ENCODE measurements at places on chromosomes 4 and X. TPM values are rescaled to one million over a fixed set of nuclear protein-coding genes. Genes with fewer than 3 reads are reported as not detected.

DNA sequence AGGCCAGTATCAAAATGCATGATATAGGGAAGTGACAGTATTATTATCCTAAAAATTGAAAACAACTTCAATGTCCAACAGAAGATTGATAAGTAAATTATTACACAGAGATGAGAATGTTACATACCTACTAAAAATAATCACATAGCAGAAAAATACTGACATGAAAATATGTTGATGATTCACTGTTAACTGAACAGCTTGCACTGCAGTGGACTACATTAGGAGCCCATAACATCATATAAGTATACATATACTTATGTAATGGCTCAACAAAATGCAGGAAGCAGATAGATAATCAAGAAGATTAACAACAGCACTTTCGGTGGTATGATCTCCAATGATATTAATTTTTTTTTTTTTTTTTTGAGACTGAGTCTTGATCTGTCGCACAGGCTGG is 7.1 kb downstream of the CLOCK start:
- no peak for DNase-seq

- DNase-seq: no peak
These were observed at the start of gene ADH1B for GRCh38 chr4:99321241-99322191. ADH1B (minus strand) TSS chr4:99321401; CDS start chr4:99321331, 70 bp downstream.

GRCh38 chr4:44553180-44553579 is 98.2 kb downstream of the YIPF7 start:
- DNase-seq: no peak

DNA sequence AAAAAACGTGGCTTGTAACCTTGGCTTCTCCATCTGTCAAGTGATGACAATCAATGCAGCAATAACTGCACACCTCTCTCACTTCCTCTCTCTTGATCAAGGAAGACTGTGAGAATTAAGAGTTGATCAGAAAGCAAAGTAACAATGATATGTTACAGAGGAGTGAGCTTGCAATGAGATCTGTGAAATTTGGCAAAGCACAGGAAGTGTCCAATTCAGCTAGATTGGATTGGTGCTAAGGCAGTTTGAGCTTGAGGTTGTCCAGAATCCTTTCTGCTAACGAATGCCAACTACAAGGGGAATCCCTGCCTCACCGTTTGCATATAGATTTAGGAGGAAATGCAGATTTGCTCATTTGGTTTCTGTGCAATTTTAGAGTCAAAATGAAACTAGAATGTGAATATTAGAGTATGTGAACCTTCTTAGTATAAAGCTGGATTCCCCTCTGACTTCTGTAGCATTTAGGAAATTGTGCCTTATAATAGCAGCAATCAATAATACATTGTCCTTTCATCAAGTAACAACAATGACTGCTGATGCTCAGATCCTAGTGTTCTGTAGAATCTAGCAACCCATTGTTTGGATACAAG is 346.4 kb downstream of the PTTG2 start:
- no peak for DNase-seq

GRCh38 chr4:38612646-38613414 is 51.2 kb upstream of the KLF3 start:
- DNase-seq: no peak

DNA sequence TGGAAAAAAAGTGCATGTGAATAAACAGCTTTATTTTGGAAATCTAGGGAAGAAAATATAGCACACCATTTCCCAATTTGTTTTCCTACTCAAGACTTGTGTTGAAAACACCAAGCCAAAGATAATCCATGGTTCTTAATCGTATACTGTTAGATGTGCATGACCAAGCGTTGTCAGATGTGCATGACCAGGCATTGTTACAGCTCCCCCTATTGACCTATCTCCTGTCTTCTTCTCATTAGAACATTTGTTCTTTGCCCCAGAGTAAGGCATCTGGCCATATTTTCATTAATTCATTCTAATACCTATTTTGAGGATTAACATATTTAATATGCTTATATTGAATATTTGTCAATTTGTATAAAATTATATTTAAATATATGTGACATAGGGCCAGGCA is 14.4 kb upstream of the VCX start:
- no peak for DNase-seq

GRCh38 chrX:9532349-9532748 is 67.5 kb downstream of the TBL1X start:
- no peak for DNase-seq

GRCh38 chrX:11665168-11666111 is at the start of gene ARHGAP6:
ARHGAP6 (minus strand) TSS chrX:11665920; CDS start chrX:11664828, 1,092 bp downstream.
- no peak for DNase-seq

DNA sequence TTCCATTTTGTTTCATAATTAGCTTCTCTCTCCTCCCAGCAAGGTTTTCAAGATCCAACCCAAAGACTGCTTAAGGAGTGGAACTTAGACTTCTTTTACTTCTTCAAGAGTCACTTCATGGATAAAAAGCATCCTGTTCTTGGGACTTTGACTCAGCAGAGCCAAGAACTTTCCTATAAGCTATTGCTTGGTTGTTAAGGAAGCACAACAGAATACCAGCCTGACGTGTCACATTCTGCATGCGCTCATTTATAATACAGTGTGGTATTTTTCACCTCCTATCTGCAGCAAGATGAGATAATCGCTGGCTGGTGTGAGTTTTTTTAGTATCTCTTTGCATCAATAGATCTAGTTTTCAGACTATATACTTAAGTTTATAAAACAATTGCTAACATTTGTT is 152.1 kb downstream of the PALLD start:
- no peak for DNase-seq

GRCh38 chrX:153495903-153496589 is 1.3 kb downstream of the BGN start:
- no peak for DNase-seq

Gene PAGE2
- not detected for polyA plus RNA-seq

Gene TEX11
- polyA plus RNA-seq: 0.18 TPM

Gene UFSP2
- polyA plus RNA-seq: 87.0 TPM

Gene ANAPC4
- polyA plus RNA-seq: 36.0 TPM
